MG63 (cell line): ENCODE measurements at places on chromosomes 2 and 18. TPM values are rescaled to one million over a fixed set of nuclear protein-coding genes. Genes with fewer than 3 reads are reported as not detected.
A peak's percentile ranks its signal among the peaks of the same experiment; 100 is the strongest.

DNA sequence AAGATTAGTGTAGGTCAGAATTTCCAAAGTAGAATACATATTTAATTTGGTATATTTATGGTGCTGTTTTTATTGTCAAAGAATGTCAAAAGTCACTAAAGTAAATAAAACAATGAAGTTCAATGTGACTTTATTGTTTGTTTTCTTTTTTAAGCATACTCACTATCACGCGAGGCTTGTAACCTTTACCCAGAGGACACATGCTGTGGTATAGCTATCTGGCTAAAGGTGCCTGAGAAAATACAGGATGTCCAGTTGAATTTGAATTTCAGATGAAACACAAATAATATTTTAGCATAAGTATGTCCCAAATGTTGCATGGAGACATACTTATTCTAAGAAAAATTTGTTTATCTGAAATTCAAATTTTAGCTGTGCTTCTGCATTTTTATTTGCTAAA, 103.3 kb upstream of the KLF7 start:
- DNase-seq, result no peak

- peak; percentile 73 for DNase-seq
These were observed 67.3 kb downstream of the RHBDD1 start for GRCh38 chr2:226903179-226903578.

DNA sequence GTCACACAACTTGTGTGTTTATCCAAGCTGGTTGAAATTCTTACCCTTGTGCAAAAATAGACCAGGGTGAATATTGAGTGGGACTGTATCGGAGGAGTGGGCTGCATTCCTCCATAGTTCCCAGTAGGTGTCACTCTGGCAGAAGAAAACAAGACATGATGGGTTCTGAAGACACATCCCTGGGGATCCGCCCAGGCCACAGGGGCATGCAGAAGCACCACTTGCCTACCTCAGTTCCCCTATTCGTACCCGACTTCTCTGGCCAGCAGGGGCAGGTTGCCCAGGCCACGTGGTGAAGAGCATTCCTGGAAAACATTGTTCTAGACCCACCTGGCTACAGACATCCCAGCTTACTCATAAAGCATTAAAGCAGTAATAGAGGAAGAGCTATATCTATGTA, 168.2 kb downstream of the FAM210A start:
- peak; percentile 10 for DNase-seq

DNA sequence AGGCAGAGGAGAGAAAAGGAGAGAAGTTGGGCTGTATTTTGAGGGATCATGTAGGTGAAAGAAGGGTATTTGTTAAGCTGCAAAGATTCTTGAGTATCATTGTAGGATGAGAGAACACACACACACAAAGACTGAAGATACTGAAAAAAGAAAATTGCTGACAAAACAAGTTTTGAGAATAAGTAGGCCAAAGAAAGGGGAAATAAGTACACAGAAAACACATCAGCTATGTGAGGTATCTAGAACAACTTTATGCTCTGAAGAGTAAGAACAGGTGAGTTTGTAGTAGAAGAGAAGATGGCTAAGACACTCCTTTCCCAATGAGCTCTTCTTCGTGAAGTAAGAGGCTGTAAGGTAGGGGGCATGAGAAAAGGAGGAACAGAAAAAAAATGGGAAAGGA, 28.2 kb downstream of the METTL8 start:
- DNase-seq, result no peak

- no peak for DNase-seq
These were observed 21.9 kb downstream of the PLEKHB2 start for GRCh38 chr2:131127076-131127475.

The TUBA3E gene
- total RNA-seq, result not detected in 2 replicates
